ENCODE measurements at places on chromosomes 12 and 14.

DNA sequence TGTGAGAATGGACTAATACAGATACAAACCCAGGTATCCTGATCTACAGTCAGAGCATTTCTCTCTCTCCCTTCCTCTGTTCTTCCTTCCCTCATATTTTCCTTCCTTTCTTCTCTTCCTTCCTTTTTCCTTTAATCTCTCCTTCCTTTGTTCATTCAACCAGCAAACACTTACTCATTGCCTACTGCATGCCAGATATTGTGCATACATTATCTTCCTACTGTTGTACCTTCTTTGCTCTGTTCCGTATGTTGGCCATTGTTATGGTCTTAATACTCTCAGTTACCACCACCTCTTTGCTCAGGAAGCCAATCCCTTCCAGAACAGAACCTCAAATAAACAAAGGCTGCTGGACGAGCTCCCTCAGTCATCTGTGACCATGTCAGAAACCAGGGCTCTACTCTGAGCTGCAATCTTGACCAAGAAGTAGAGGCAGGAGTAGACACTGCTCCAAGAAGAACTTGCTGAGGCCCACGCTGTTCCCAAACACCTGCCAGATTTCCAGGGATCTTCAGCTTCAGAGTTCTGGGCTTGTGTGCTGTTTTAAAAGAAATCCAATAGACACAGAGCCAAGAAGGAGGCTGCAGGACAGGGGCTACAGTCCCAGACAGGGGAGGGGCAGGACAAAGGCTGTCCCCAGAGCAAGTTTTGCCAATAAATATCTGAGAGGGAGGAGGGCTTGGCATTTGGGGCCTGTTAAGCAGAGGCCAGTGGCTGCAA is 526.7 kb upstream of the TBX3 start:
- DNase-seq, result no peak

GRCh38 chr14:64649383-64649998 is 54.7 kb upstream of the PLEKHG3 start:
- no peak for DNase-seq

GRCh38 chr14:60970146-60970545 is 10.7 kb downstream of the TRMT5 start:
- no peak for DNase-seq

- DNase-seq, result no peak
Observed at GRCh38 chr14:92513966-92514843, 624 bp downstream of the RIN3 start.

GRCh38 chr14:30296931-30297405 is 262.0 kb upstream of the G2E3 start:
- DNase-seq, result no peak

DNA sequence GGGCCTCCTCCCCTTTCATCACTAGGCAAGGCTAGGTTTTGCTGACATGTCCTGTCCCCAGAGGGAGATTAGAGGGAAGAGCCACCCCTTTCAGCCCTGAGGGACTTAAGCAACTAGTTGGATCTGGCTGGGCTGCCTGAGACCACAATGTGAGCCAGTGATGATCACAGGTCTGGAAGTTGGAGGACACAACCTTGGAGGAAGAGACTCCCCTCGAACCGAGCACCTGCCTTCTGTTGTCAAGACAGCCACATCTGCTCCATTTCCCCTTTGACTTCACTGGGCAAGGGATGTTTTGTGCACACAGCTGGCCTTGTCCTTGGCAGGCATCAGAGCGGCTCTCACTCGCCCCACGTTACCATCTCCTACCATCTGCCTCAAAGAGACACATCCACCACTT is 31.4 kb downstream of the MVK start:
- no peak for DNase-seq

GRCh38 chr12:24705216-24705615 is 243.7 kb downstream of the BCAT1 start:
- DNase-seq, result no peak

DNA sequence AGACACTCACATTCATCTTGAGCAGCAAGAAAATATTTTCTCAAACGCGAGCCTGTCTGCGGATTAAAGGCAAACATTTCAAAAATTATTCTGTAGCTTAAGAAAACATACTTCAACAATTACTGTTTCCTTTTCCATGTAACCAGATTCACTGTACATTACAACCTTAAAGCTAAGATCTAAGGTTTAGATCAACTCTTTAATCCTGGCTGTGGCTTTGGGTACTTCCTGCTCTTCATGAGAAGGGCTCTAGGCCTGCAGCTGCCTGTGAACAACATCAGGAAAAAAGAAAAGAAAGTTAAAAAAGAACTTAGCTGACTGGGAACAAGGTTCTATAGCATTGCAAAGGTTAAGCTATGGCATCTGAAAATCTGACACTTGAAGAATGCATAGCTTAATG is 21.4 kb upstream of the PIWIL1 start:
- DNase-seq, result no peak

GRCh38 chr14:104102282-104102914 is 16.9 kb downstream of the ASPG start:
- no peak for DNase-seq

- no peak for DNase-seq
Observed at GRCh38 chr12:48078901-48079300, 27.0 kb downstream of the SENP1 start.

GRCh38 chr12:19915392-19916195 is 452.7 kb upstream of the PDE3A start:
- no peak for DNase-seq

DNA sequence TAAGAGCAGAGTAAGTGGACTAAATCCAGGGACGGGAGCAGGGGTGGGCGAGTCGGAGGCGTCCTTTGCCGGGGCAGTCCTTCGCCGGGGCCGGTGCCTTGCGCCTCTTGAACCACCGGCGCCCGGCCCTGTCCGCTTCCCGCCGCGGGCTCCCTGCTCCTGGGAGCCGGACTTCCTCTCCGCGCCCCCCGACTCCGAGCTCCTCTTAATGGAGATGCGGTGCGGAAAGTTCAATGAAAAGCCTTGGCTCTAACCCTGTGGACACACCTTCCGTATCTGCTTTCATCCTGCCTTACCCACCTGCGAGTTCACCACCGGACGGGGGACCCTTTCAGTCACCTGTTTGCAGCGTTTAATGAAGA is 412 bp downstream of the FGFR1OP2 start:
- peak; percentile 5 for DNase-seq

GRCh38 chr12:6688543-6688998 is 604 bp downstream of the ZNF384 start:
- peak; percentile 79 for DNase-seq

GRCh38 chr12:65822732-65823512 is 1.4 kb upstream of the HMGA2 start:
- no peak for DNase-seq

- no peak for DNase-seq
Observed at GRCh38 chr12:124143726-124144125, 151.2 kb upstream of the RFLNA start.

GRCh38 chr14:64639340-64639821 is 64.8 kb upstream of the PLEKHG3 start:
- no peak for DNase-seq

- DNase-seq, result no peak
Observed at GRCh38 chr14:59871166-59871495, 555 bp upstream of the RTN1 start.

DNA sequence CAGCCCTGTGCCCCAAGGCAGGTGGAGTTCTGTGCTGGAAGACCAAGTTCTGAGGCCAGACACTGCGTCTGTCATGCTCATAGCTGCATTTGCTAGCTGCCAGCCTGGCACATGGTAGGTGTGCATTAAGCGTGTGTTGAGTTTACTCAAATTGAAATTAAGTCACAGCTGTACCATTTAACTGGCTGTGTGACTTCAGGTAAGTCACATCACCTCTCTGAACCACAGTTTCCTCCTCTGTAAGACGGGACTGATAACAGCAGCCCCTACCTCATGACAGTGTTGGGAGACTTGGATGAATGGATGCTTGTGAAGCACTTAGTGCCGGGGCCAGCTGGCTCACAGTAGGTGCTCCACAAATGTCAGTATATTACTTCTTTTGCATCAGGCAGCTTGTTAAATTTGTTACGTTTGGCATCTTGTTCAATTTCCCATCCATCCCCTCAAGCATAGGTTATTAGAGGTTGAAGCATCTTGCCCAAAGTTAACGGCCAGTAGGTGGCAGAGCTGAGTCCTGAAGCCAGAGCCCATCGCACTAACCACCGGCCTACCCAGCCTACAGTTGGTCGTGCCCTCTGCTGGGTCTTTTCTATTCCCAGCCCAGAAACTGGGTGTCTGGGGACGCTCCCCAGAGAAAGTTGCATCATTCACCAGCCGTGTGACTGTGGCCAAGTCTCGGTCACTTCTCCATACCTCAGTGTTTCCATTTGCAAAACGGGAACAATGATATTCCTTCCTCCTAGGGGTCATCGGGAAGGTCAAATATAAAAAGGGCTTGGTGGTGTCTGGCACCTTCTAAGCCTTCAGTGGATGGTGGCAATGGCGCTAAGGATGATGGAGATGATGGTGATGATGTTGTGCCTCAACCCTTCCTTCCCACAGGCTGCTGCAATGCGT is 4.5 kb downstream of the DAO start:
- DNase-seq, result no peak

DNA sequence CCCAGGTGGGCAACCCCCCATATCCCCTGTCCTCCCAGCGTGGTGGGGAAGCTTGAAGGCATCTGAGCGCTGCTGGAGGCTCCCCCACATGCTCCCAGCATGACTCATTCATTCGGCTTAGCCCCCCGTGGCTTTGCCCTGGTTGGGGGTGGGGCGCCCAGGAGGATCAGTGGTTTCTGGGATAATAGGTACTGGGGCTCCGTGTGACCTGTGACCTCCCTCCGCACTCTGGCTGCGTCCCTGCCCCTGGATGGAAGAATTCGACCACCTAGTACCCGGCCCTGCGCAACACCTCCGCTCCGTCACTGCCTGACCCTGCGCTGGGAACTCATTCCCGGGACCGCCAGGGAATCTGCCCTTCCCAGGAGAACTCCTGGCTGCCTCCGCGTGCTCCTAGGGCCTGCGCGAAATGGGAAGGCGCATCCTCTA is 120.1 kb downstream of the AACS start:
- no peak for DNase-seq

All from frontal cortex (tissue), 4 donors.